ENCODE measurements at places on chromosomes 4 and X. TPM values are rescaled to one million over a fixed set of nuclear protein-coding genes. Genes with fewer than 3 reads are reported as not detected.

TCEAL6 gene
- polyA plus RNA-seq: not detected

PRRG3 gene
- not detected for polyA plus RNA-seq

- no peak for DNase-seq
Measured at GRCh38 chr4:117093571-117093970, 8.2 kb upstream of the TRAM1L1 start.

CDKL5 gene
- 1.2 TPM for polyA plus RNA-seq

FBXL5 gene
- polyA plus RNA-seq: 94.5 TPM

All from CD8-positive, alpha-beta memory T cell (primary cell).